ENCODE measurements at places on chromosomes 11 and 22. TPM values are rescaled to one million over a fixed set of nuclear protein-coding genes. Genes with fewer than 3 reads are reported as not detected.

The IGF2 gene
- 3.5 TPM for total RNA-seq

The ACCSL gene
- total RNA-seq, result not detected

The HBD gene
- total RNA-seq, result not detected

The KCNC1 gene
- 0.19 TPM for total RNA-seq

The MPPED2 gene
- not detected for total RNA-seq

The SSTR3 gene
- not detected for total RNA-seq

The CLCF1 gene
- total RNA-seq, result 53.5 TPM
